GOT3 (cell line): ENCODE measurements at places on chromosomes 1 and 21.

GRCh38 chr1:230170622-230171021 lies 103.6 kb downstream of the GALNT2 start:
- DNase-seq: no peak

DNA sequence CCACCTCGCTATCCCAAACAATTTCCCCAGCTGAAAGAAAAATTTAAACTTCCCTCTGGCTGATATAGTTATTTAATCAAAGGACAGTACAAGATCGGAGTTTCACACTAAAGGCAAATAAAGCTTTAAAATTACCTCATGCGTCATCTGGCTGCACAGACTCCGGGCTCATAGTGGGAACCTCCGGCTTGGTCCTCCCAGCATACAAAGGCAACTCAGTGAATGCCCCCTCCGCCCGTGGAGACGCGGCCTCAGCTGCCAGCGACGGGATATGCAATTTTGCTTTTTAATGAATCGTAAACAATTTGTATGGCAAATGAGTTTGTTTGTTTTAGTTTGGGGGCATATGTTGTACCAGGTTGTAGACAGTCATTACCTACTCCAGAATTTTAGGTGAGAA lies 214.6 kb upstream of the NFIA start:
- DNase-seq: no peak

GRCh38 chr1:179046808-179047635 lies 21.3 kb downstream of the FAM20B start:
- DNase-seq: no peak

DNA sequence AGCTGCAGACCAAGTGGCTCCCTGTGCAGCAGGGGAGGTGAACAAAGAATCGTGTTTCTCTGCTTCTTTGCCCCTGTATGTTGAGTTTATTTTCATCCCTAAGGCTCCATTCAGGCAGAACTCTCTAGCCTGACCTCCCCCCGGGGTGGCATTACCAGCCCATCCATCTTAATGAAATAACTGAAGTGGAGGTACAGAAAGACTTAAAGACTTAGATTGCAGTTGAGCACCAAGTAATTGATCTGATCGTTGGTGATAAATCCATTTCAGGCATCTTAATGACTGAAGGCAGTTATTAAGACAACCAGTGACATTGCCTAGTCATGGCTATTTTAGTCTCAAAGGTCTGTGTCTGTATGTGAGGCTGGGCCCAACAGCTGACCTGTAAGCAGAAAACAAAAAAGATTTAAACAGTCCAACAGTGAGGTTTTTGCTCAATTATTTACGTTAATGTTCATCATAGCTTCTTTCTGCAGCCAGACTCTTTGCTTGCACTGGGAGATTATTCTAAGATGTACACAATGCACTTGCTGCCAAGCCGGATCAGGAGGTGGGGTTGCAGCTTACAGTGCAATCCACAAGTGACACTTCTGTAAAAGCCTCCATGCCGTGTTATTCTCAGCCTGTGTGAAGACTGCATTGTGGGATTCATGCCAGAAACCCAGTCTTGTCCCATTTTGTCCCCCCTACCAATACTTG lies 363.0 kb upstream of the DUSP10 start:
- no peak for DNase-seq

DNA sequence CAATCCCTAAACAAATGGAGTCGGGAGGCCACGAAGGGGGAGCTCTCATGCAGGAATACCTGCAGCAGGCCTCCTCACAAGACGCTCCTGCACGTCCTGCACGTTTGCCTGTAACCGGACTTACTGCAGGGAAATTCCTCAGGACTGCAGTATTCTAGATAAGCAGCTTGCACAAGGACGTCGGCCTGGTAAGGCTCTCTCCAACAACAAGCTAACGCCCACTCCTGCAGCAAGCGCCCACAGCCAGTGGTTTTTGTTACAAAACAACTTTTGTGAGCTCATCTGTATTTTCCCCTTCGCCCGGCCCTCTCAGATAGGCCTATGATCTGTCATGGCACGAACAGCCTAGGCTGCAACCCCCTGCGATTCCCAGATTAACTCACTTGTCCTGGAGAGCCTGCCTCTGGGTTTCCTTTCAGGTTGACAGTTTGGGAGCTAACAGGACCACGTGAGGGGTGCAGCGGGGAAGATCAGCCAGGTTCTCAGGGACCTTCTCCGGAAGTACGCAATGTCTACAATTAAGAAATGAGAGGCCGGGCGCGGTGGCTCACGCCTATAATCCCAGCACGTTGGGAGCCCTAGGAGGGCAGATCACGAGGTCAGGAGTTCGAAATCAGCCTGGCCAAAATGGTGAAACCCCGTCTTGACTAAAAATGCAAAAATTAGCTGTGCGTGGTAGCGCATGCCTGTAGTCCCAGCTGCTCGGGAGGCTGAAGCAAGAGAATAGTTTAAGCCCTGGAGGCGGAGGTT lies 921 bp upstream of the MIB2 start:
- peak; percentile 26 for DNase-seq

DNA sequence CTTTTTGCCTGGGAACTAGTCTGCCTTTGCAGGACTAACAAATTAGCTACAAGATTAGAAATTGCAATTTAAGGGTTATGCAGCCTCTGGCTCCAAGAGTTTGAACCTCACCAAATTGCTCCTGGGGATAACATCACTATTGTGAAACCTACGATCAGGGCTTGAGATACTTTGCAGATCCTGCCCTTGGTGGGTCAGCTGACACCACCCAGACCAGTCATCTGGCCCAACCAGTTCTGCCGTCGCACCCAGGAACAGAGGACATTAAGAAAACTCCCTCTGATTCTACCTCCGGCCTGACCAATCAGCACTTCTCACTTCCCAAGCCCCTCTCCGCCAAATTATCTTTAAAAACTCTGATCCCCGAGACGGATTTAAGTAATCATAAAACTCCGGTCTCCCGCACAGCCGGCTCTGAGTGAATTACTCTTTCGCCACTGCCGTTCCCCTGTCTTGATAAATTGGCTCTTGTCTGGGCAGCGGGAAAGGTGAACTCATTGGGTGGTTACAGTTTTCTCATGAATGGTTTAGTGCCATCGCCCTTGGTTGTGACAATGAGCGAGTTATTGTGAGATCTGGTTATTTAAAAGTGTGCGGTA lies 32.9 kb upstream of the B3GALT5 start:
- DNase-seq: no peak
